Stimulated activated CD8-positive, alpha-beta memory T cell treated with anti-CD3 and anti-CD28 coated beads, Interleukin-7, amount 100 ng/mL, for 1 hour (primary cell): ENCODE measurements at places on chromosomes 12 and 14.

DNA sequence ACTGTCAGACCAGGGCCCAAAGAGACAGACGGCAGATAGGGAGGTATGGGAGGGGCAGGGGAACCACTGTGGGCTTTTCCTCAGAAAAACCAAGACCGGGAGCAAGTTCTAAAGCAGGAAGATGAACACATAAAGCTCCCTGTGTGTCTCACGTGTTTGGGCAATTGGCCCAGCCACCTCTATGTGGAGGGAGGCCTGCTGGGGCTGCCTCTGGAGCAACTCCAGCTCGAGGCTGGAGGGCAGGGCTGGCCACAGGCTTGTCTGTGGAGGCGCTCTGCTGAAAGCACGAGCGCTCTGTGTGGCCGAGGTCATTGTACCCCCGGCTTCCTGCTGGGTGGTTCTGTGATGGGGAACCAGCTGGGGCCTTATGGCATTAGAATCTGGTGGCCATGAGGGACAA is 36.4 kb downstream of the TRAFD1 start:
- no peak for DNase-seq

DNA sequence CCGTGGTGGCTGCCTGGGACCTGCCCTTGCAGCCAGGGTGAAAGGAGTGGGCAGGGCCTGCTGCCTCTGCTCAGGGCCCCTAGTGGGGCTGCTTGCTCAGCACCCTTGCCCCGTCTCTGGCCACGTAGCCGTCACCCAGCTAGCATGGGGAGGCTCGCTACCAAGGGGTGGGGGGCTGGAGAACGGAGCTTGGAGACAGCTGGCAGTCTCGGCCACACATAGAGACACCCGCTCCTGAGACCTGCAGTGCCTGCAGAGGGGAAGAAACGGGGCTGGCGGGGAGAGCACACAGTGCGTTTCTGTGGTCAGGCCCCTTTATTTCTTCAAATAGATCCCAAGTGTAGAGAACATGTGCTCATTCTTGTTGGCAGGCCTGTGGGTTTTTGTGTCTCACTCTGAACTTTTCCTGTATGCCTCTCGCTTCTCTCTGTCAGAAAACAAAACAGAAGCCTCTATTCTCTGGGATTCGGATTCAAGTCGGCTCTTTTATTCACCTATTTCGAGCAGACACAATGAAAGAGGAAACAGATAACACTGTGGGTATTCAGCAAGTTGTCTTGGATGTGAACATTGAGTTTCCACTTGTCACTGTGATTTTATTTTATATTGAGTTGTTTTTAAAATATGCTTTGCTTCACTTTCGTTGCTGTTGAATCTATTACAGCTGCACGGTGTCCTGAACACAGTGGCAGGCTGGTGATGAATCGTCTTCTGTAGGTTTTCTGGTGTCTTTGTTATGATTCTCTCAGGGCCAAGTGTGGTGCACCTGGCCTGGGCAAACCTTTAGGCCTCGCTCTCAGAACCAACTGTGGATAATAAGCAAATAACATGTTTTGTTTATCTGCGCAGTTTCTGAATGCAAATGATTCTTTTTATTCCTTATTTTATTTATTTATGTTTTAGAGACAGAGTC is 26.5 kb downstream of the PACS2 start:
- DNase-seq, result no peak

DNA sequence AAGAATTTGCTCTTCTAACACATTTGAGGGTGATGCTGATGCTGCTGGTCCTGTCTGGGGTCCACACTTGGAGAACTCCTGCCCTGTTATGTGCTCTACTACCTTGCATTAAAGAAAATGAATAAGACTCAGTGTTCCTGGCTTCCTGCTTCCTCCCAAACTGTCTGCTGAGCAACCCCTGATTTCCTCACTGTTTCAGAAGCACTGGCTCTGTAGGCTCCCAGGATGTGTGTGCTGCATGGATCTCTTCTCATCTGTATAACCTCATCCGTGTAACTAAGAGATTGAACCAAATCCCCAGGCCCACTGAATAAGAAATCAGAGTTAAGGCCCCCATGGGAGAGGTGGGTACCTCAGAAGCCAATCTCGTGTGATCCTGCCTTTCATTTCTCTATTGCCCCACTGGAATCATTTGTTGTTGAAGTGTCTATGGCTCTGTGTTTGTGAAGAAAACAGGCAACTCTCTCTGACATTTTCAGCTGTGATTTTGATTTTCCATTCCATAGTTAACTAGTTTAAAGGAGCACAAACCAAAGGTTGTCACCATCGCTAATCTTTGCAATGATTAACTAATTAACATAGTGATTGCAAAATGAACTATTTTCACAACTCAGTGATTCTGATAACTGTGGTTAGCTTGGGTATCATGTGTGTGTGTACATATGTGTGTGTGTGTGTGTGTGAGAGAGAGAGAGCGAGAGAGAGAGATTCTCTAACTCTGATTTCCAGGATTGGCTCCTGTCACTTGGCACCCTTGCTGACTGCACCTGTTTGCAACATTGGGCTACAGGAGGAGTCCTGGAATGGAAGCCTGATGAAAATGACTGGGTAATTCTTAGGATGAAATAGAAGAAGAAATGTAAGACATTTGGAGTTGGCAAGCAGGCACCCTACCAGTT is 196.2 kb downstream of the SLC38A4 start:
- DNase-seq, result no peak

- no peak for DNase-seq
Measured at GRCh38 chr12:68977335-68977734, 44.4 kb upstream of the CPM start.

DNA sequence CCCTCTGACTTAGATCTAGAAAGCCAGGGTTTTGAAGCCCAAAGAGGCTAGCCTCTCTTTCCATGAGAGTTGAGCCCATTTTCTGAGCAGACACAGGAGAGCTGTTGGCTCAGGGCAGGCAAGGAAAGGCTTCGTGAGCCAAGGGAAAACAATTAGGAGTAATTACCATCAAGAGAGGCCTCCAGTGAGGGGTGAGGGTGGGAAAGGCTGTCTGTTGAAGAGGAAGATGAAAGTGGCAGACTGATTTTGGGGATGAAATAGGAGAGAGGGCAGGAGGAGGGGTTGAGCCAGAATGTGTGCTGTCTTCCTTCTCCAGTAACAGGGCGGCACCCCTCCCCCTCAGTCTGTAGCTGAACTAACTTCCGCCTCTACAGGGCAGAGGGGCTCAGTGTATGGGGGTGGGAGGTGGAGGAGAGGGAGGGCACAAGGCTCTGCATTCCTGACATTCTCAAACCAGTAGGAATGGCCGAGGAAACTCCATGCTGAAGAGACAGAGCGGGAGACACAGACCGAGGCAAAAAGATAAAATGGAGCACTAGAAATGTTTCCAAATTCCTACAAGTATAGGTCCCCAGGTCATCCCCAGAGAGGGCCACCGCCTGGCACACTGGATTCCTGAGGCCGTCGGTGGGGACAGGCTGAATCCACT is 33.1 kb upstream of the COL2A1 start:
- no peak for DNase-seq

DNA sequence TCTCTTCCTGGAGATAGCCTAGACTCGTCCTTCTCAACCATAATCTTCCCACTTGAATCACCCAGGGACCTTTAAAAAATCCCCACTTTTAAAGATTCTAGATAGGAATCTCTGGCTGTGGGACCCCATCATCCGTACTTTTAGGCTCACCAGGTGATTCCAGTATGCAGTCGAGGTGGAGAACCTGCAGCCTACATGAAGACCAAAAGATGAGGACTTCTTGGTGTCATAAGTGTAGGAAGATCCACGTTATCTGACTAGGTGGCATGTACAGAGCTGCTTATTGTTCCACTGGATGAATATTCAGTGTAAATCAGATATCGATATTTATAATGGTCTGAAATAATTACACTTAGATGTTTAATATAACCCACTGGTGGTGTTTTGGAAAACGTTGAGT is 2.6 kb downstream of the PRKCH start:
- no peak for DNase-seq

- no peak for DNase-seq
Measured at GRCh38 chr12:93379326-93379980, 1.7 kb downstream of the NUDT4 start.

GRCh38 chr12:128425666-128426331 is 158.8 kb downstream of the TMEM132C start:
- no peak for DNase-seq

DNA sequence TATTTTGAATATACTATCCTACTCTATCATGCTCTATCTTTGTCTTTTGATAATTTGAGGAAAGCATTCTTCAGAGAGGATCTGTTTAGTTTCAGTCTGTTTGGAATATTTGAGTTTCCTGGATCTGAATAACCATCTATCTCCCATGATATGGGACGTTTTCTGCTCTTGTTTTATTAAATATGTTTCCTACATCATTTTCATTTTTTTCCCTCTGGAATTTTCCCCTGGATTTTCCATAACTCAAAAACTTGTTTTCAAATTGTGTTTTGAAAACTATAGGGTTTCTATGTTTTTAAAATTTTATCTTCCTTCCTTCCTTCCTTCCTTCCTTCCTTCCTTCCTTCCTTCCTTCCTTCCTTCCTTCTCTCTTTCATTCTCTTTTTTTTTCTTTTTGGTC is 974.2 kb downstream of the TMEM121 start:
- no peak for DNase-seq
